ENCODE measurements at places on chromosomes 16 and 17.

DNA sequence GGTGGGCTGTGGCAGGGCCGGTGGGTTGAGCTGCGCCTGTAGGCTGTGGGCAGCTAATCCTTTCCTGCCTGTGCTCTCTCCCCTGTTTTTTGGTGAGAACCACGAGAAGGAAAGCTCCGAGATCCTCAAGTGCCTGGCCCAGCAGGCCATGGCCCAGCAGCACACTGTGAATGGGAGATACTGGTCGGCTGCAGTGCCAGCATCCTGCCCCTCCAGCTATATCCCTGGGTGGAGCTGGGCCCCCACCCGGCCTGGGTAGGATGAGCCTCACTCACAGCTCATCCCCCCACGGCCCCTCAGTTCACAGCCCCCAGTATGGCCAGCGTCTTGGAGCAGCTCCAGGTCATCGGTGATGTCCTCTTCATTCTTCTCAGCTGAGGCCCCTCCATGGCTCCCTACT lies 164.4 kb upstream of the ZNF267 start:
- no peak for DNase-seq

GRCh38 chr16:24973809-24974461 lies 41.2 kb downstream of the ARHGAP17 start:
- DNase-seq: no peak

- peak; percentile 89 for DNase-seq
Observed at GRCh38 chr16:88508868-88509748, 56.0 kb downstream of the ZFPM1 start.

DNA sequence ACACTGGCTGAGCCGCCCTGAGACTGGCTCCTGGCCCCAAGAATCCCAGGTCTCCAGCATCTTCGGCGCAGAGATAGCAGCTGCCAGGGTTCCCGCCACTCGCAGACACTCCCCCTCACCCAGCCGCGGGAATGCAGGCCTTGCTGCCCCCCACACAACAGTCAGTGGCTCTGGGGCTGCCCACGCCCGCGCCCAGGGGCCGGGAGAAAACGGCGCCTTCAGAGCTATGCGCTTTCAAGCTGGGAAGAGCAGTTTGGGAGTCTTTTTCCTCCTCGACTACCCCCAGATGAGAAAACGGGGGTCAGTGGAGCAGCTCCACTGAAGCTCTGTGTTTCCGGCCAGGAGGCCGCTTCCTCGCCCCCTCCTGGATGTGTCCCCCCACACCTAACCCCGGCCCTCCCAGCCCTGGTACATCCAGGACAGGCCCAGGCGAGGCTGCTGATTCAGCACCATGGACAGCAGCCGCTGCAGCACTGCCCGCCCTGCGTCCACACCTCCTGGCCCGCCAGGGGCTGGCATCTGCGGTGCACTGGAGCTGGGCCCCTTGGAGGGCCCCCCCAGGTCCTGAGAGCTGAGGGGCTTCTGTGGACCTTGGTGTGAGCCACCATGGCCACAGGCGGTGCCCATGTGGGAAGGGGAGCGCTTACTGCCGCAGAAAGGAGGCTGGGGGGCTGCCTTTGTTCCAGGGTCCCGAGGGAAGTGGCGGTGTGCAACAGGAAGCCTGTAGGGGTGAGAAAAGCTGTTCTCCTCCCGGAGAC lies 35.7 kb downstream of the CACNA1H start:
- peak; percentile 90 for DNase-seq

DNA sequence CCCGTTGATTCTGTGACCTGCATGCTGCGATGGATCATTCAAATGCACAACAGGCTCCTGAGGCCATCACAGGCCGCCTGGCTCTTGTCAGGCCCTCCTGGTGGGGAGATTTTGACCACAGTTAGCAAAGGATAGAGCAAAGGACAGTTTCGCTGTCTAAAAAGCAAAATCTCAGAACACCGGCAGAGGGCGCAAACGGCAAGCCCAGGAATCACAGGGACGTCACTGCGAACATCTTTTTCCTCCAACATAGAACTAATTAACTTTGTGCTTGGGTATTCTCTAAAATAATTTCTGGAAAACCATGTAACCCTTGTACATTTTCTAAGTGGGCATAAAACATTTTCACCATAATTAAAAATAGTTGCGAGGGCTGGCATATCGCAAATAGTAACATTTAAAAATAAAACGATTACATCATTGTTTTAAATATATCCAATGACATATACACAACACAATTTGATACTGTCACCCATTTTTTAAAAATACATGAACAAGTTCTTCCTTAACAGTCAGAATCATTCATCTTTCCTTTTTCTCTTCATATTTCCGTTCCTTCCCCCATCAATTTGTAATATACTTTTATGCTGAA lies 19.7 kb upstream of the SLC47A1 start:
- peak; percentile 30 for DNase-seq

DNA sequence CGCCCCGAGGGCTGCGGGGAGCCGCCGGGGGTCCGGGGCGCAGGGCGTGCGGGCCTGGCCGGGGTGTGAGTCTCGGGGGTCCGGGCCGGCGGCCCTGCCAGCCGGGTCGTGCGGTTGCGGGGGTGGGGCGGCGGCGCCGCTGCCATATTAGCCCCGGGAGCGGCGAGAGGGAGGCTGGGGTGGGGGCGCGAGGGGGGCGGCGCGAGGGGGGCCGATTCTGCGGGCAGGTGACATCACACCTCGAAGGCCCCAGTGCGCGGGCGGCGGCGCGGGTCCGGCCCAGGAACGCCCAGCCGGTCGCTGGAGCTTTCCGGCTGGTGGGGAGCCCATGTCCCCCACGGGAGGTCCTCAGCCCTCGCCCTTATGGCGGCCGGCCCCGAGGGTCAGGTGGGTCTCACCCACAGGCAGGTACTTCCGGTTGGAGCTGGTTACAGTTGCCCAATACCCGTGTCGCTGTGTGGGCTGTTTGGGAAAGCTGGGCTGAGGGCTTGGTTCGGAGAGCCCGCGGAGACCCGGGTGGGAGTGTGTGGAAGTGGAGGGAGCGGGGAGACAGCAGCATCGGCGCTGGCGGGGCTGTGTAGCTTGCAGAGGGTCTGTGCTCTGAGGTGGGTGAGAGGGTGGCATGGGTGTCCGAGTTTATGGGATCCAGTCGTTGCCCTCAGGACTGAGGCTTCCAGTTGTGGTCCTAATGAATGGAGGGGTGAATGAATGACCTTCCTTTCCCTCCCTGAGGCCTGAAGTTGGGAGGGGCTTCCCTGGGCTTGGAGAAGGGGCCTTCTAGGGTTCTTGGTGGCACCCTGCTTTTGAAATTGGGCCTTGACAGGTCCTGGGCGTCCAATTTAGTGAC lies 804 bp downstream of the ATP6V0C start:
- peak; percentile 72 for DNase-seq

DNA sequence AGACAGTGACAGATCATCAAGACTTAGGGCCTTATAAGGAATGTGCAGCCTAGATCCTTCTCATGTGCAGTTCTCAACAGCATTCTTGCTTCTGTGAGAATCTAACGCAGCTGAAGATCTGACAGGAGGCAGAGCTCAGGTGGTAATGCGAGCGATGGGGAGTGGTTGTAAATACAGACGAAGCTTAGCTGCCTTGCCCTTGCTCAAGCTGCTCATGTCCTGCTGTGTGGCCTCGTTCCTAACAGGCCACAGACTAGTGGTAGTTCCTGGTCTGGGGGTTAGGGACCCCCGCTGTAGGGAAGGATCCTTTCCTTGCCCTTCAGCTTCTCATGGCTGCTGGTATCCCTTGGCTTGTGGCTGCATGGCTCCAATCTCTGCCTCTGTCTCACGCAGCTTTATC lies 10.3 kb upstream of the NTN1 start:
- DNase-seq: no peak

DNA sequence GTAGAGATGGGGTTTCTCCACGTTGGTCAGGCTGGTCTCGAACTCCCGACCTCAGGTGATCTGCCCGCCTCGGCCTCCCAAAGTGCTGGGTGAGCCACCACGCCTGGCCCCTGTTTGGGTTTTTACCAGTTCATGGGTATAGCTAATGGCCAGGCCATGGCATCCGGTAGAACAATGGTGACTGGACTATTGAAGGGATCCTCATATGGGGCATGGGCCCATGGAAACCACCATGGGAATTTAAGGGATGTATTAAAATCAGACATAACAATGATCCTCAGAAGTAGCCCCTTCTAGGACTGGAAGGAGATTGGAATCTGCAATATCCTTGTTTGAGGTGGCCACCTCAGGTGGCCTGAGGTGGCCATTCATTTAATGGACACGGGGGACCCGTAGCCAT lies 17.5 kb upstream of the GUCY2D start:
- DNase-seq: no peak

- DNase-seq: no peak
Observed at GRCh38 chr16:82134846-82135245, 35.2 kb downstream of the MPHOSPH6 start.

- DNase-seq: no peak
Observed at GRCh38 chr16:6193718-6194117, 1096.1 kb upstream of the EEF2KMT start.

DNA sequence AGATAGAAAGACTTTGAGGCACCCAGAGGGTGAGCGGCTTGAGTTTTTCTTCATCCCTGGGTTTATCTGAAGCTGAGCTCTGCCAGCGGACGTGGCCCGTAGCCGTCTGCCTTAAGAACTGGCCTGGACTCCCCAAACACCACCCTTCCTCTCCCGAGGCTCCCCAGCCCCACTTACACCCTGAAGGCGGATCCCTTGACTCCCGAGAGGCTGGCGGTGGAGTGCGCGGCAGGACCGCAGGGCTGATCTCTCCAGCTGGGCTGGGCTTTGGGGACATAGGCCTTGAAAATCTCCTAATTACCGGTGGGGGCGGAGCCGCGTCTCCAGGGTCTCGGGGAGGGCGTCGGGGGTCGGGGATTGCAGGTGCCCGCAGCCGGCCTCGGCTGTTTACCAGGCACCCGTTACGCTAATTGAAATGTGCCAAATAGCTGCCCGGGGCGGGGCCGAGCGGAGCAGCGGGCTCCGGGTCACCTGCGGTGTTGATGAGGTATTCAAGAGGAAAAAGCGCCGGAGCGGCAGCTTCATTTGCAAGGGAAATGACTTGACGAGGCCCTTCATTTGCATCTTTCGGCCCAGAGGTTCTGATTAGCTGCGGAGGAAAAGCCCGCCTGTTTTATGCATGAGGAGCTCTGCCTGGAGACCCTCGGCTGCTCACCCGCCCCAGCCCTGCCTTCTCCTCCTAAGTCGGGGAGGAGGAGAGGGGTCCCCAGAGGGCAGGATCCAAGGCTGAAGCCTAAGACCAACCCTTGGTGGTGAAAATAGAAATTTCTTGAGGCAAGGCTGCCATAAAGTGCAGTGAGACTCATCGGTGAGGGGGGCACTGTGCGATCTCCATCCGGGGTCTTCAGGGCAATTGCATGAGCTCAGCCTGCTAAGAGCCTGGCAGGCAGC lies 100.7 kb downstream of the MGAT5B start:
- DNase-seq: no peak
